ENCODE measurements at places on chromosomes 7 and 10. TPM values are rescaled to one million over a fixed set of nuclear protein-coding genes. Genes with fewer than 3 reads are reported as not detected.

The EPC1 gene
- total RNA-seq, result 32.5 TPM

DNA sequence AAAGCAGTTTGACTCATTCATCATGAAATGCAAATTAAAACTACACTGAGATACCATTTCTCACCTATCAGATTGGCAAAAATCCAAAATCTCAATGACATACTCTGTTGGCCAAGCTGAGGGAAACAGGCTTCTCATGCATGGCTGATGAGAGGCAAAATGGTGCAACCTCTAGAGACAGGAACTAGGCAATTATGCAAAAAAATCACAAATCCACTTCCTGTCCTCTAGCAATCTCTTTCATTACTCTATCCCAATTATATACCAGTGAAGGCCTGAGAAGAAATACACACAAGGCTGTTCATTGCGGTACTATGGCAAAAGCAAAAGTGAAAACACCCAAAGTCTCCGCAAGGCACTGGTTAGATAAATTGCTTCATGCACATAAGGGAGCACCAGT is 25.9 kb upstream of the PTPRN2 start:
- no peak overlapping the region for H3K4me3 ChIP-seq
- no peak overlapping the region for H3K27ac ChIP-seq
- H3K4me1 ChIP-seq, result peaks cover 2% of the 10 kb centered on the region

DNA sequence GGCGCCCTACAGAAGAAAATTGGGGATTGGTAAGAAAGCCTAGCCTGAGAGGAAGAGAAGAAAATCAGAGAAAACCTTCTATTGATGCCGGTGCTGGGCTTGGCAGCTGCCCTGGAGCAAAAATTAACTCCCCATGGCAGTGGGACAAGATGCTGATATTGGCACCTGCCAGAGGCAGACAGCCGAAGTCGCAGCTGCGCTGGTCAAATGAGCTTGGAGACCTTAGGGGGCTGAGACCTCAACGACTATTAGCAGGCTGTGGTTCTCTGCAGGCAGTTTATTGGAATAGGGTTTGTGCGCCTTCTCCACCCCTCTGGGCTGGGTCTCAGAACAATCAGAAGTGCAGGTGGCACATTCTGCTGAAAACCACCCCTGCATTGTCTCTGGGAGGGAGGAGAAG is 213.7 kb downstream of the GFRA1 start:
- DNase-seq, result no peak
- H3K36me3 ChIP-seq, result no peaks in the 10 kb centered on the region
- no peaks in the 10 kb centered on the region for H3K27me3 ChIP-seq

The CFAP43 gene
- total RNA-seq, result 0.64 TPM

DNA sequence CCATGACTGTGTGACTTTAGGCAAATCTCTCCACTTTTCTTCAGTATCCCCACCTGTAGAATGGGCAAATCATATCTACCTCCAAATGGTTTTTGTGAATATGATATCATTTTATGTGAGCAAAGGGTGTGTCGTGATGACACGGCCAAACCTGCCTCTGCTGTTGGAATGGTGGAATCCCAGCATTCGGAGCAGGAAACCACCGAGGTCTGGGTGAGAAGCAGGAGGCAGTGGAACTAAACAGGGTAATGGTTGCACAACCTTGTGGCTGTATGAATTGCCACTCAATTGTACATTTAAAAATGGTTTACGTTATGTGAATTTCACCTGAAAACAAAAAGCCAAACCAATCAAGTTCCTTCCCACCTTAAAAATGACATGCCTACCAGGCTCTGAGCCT is 131.4 kb upstream of the ZMIZ1 start:
- no peaks in the 10 kb centered on the region for H3K36me3 ChIP-seq
- DNase-seq, result no peak
- H3K4me1 ChIP-seq, result no peaks in the 10 kb centered on the region
- H3K27me3 ChIP-seq, result no peaks in the 10 kb centered on the region

DNA sequence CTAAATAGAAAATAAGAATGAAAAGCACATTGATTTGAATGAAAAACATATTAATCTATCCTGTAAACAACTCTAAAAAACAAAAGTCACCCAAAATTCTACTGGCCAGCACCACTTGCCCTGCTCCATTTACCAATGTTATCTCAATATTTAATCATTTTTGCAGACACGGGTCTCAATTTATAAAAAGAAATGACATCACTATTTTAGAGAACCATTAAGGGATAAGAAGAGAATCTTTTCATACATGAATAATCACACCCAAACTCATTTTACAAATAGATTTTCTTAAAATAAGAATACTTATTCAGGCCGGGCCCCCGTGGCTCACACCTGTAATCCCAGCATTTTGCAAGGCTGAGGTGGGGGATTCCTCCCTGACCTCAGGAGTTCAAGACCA is 3.9 kb downstream of the SAR1A start:
- no peaks in the 10 kb centered on the region for H3K27me3 ChIP-seq
- no peak overlapping the region for H3K27ac ChIP-seq
- no peak for DNase-seq
- H3K36me3 ChIP-seq, result peaks cover 12% of the 10 kb centered on the region
- H3K4me3 ChIP-seq, result no peak overlapping the region

The LHFPL3 gene
- total RNA-seq, result not detected

GRCh38 chr7:55515569-55516279 is 56.6 kb downstream of the VOPP1 start:
- no peak overlapping the region for H3K27ac ChIP-seq
- no peak overlapping the region for H3K4me3 ChIP-seq
- H3K36me3 ChIP-seq, result peaks cover 13% of the 10 kb centered on the region
- peaks cover 2% of the 10 kb centered on the region for H3K4me1 ChIP-seq

DNA sequence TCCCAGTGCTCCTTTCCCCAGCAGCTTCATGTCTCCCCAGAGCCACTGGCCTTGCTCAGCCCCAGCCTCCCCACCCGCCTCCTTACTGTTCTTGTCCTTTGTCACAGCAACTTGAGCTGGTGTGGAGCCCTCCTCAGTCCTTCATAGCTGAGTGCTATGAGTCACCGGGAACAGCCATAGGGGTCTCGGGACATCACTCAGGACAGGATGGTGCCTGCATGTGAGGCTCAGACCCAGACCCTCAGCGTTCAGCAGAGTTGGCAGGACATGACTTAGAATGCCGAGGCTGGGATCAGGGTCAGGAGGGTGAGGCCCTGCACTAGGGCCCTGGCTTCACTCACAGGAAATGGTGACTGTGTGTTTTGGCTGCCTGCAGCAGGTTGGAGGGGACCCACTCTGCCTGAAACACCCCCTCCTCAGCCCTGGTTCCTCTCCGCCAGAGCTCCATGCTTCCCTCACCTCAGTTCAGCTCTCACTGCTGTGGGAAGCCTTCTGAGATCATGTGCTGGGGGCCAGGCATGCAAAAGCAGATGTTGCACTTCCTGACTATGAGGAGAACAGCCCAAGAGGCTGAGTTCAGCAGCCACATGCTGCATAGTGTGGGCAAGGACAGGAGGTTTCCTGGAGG is 40.7 kb upstream of the GJD4 start:
- no peak overlapping the region for H3K27ac ChIP-seq
- no peaks in the 10 kb centered on the region for H3K27me3 ChIP-seq
- H3K4me3 ChIP-seq, result no peak overlapping the region
- DNase-seq, result no peak
- H3K4me1 ChIP-seq, result no peaks in the 10 kb centered on the region
- H3K36me3 ChIP-seq, result peaks cover 8% of the 10 kb centered on the region

DNA sequence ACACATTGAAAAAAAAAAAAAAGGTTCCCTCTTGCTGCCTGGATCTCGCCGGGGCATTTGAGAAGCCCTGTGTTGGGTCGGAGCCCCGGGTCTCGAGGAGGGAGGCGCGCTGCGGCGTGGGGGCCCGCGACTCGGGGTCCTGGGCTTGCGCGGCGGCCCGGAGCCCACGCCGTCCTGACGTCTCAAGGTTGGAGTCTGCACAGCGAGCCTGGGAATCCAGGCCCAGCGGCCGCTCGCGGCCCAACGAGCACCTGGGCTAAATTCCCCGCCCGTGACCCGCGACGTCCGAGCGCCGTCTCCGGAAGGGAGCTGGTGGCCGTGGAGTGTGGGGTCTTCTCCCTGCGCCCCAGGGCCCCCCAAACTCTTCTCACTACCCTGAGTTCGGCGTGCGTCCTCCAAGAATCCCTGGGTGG is 1.4 kb upstream of the CTBP2 start:
- no peaks in the 10 kb centered on the region for H3K27me3 ChIP-seq
- H3K4me3 ChIP-seq, result peak overlapping the region; percentile 78
- H3K36me3 ChIP-seq, result peaks cover 11% of the 10 kb centered on the region
- peak overlapping the region; percentile 22 for H3K27ac ChIP-seq
- H3K4me1 ChIP-seq, result no peaks in the 10 kb centered on the region
- DNase-seq, result no peak

DNA sequence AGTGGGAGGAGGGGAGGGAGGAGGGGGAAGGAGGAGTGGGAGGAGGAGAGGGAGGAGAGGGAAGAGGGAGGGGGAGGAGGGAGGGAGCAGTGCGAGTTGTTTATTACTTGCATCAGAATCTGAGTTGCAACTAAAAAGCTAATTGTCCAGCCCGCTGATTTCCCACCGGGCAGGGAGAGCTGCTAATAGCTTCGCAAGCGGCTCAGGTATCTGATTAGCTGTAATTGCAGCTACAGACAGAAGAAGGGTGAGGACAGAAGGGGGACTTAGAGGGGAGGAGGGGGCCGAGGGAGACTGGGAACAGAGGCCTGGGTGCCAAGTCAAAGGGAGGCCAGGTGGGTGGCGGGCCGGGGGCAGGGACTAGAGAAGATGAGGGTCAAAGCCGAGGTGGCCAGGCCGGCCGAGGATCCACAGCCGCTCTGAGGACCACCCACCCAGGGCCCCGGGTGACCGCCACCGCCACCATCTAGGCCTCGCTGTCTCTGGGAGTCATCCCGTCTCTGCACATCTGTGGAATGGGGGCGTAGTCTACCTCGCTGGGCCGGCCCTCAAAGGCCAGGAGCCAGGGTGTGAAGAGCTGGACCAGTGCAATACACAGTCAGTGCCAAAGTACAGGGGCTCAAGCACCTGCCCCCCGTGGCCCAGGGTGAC is 54.2 kb downstream of the MICALL2 start:
- H3K36me3 ChIP-seq, result no peaks in the 10 kb centered on the region
- DNase-seq, result no peak
- peaks cover 2% of the 10 kb centered on the region for H3K27me3 ChIP-seq
- H3K4me3 ChIP-seq, result no peak overlapping the region
- no peak overlapping the region for H3K27ac ChIP-seq

The ORAI2 gene
- total RNA-seq, result 26.6 TPM

GRCh38 chr7:22861576-22861975 is 38.9 kb upstream of the TOMM7 start:
- no peak overlapping the region for H3K27ac ChIP-seq
- H3K4me1 ChIP-seq, result peaks cover 2% of the 10 kb centered on the region
- H3K4me3 ChIP-seq, result no peak overlapping the region
- DNase-seq, result no peak

DNA sequence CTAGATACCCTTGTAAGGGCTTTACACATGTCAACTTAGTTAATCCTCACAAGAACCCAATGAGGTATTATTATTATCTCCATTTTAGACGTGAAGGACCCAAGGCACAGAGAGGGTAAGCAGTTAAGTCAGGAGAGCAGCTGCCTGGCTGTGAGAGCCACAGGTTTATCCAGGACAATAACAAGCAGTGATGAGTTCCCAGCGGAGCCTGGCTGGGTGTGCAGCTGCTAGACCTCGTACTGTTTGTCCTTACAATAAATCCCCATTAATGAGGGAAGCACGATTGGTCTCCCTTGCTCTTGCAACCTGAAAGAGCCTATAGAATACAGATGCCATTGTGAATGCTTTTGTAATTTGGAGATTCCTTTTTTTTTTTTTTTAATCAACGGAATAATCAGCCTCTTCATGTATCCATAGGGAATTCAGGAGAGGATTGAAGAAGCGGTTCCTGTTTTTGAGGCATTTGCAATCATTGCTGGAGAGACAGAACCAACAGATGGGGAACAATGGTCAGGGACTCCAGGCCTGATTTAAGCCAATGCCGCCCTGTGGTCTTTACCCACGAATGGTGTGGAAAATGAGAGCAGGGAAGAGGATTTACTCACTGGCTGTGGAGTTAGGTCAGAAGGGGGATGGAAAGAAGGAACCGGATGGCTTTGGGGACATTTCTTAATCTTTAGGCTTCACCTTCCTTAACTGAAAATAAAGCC is 12.3 kb upstream of the ASB4 start:
- no peak for DNase-seq
- no peaks in the 10 kb centered on the region for H3K36me3 ChIP-seq
- H3K27me3 ChIP-seq, result no peaks in the 10 kb centered on the region
- no peak overlapping the region for H3K27ac ChIP-seq
- no peak overlapping the region for H3K4me3 ChIP-seq

GRCh38 chr10:115879372-115880089 is 393.5 kb downstream of the GFRA1 start:
- H3K4me1 ChIP-seq, result peaks cover 2% of the 10 kb centered on the region
- peaks cover 6% of the 10 kb centered on the region for H3K36me3 ChIP-seq
- H3K27me3 ChIP-seq, result peaks cover 2% of the 10 kb centered on the region
- H3K4me3 ChIP-seq, result no peak overlapping the region
- H3K27ac ChIP-seq, result no peak overlapping the region
- DNase-seq, result no peak

The ASIC3 gene
- 1.7 TPM for total RNA-seq

- H3K27ac ChIP-seq, result no peak overlapping the region
- H3K4me1 ChIP-seq, result peaks cover 17% of the 10 kb centered on the region
- H3K4me3 ChIP-seq, result no peak overlapping the region
- no peaks in the 10 kb centered on the region for H3K36me3 ChIP-seq
Measured at GRCh38 chr7:43198016-43198415, 85.6 kb downstream of the HECW1 start.

GRCh38 chr7:105408791-105409410 is 20.2 kb upstream of the SRPK2 start:
- no peak overlapping the region for H3K4me3 ChIP-seq
- no peaks in the 10 kb centered on the region for H3K36me3 ChIP-seq
- H3K27me3 ChIP-seq, result no peaks in the 10 kb centered on the region
- no peak for DNase-seq
- no peak overlapping the region for H3K27ac ChIP-seq

- no peaks in the 10 kb centered on the region for H3K4me1 ChIP-seq
- DNase-seq, result no peak
- H3K4me3 ChIP-seq, result peak overlapping the region; percentile 59
- no peaks in the 10 kb centered on the region for H3K27me3 ChIP-seq
Measured at GRCh38 chr10:117003336-117003735, 1.7 kb downstream of the SHTN1 start.

GRCh38 chr7:116871061-116871700 is 8.8 kb downstream of the CAPZA2 start:
- H3K27me3 ChIP-seq, result no peaks in the 10 kb centered on the region
- no peak overlapping the region for H3K4me3 ChIP-seq
- peaks cover 21% of the 10 kb centered on the region for H3K36me3 ChIP-seq

The ABCB4 gene
- total RNA-seq, result 0.20 TPM

DNA sequence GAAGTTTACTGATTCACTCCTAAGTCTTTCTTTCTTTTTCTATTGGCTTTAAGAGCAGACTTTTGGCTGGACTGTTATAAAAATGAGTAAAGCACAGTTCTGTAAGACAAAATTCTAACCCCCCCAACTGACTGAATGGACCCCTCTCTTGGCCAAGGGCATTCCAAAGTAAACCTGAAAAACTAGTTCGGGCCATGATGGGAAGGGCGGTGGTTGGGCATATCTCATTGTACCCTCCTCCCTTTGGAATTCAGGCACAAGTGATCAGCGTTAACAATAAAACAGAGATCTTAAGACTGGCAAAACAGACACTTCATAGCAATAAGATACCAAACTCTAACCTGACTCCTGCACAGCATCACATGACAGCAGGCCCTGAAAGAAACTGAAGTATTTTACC is 6.1 kb upstream of the KIF20B start:
- H3K36me3 ChIP-seq, result no peaks in the 10 kb centered on the region
- H3K4me3 ChIP-seq, result no peak overlapping the region
- H3K4me1 ChIP-seq, result no peaks in the 10 kb centered on the region
- DNase-seq, result no peak

The OIT3 gene
- total RNA-seq, result not detected

GRCh38 chr7:37713613-37714012 is 30.0 kb downstream of the GPR141 start:
- DNase-seq, result no peak
- no peaks in the 10 kb centered on the region for H3K4me1 ChIP-seq
- H3K36me3 ChIP-seq, result no peaks in the 10 kb centered on the region
- H3K4me3 ChIP-seq, result no peak overlapping the region
- no peak overlapping the region for H3K27ac ChIP-seq
- H3K27me3 ChIP-seq, result no peaks in the 10 kb centered on the region

Data from H9 (cell line).